ENCODE measurements at places on chromosomes 11 and 22. TPM values are rescaled to one million over a fixed set of nuclear protein-coding genes. Genes with fewer than 3 reads are reported as not detected.

NCAPD3 gene
- total RNA-seq = 75.9 TPM

- DNase-seq = no peak
Measured at GRCh38 chr22:29814003-29814402, 24.1 kb downstream of the ASCC2 start.

DNA sequence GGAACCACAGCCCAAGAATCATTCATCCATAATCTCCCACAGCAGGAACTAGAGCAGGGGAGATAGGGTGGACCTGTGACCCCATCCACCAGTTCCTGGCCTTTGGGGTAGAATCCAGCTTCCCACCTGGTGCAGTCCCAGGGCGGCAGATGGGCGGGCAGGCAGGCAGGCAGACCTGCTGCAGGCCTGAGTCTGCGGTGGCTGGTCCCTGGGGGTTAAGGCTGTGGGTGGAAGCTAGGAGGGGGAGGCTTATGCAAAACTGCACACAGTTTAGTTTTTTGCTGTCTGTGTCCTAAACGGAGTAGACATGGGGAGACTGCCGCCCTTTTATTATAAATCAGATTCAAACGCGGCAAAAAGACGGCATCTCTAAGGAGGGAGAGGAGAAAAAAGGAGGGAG is 4.5 kb upstream of the NEFH start:
- DNase-seq = no peak

ENTHD1 gene
- not detected for total RNA-seq

DNA sequence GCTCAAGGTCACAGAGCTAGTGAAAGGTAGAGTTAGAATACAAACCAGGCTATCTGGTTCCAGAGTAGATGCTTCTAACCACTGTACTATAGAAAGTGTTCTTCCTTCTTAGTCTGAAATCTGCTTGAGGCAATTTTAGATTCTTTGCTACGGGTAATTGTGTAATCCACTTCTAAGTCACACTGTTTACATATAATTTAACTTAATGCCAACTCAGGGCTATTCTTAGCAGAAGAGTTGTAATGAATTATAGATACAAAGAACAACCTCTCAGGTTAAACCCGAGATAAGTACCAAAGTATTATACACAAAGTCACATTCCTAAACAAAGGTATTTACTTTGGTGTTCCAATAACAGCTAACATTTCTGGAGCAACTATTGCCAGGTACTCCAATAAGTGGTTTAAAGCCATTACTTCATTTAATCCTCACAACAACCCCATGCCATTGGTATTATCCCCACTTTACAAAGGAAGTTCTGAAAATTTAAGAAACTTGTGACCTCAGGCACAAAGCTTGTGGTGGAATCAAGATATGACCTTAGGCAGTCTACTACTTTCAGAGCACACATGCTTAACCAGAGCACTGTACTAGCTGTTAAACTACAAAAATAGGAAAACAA is 31.1 kb upstream of the DDI1 start:
- DNase-seq = no peak

DNA sequence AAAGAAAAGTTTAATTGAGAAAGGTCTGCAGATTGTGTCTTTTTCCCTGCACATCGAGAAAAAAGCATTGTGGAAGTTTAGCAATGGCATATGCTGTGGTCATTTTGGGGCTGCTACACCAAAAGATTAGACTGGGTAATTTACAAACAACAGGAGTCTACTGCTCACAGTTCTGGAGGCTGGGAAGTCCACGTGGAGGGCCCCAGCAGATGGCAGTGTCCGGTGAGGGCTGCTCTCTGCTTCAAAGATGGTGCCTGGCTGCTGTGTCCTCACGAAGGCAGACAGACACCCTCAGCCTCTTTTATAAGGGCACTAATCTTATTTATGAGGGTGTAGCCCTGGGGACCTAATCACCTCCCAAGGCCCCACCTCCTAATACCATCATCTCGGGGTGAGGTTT is 21.1 kb downstream of the PHF21B start:
- no peak for DNase-seq

- DNase-seq = no peak
Measured at GRCh38 chr11:116931206-116931953, 94.0 kb upstream of the APOA1 start.

DNA sequence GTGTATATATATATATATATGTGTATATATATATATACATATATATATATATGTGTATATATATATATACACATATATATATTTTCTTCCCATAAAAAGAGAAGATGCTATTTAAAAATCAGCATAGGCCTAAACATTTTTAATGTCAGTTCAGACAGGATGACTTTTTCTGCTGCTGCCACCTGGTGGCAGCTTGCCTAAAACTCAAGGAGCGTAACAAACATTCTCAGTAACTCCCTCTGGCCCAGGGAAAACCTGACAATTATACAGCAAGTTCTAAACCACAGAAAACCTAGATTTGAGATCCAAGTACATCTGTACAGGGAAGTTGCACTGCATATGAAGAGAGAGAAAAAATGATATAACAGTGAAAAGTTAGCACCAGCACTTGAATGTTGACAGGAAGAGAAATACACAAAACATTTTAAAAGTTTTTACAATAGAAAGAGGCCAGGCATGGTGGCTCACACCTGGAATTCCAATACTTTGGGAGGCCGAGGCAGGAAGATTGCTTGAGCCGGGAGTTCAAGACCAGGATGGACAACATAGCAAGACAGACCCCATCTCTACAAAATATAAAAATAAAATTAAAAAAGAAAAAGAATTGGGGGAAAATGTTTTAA is 16.6 kb downstream of the OR8A1 start:
- DNase-seq = peak; percentile 47

- DNase-seq = no peak
Measured at GRCh38 chr11:100978939-100979338, 150.7 kb downstream of the PGR start.

GRCh38 chr11:69321877-69322361 is 28.0 kb downstream of the MYEOV start:
- no peak for DNase-seq

TUG1 gene
- total RNA-seq = 69.8 TPM

DNA sequence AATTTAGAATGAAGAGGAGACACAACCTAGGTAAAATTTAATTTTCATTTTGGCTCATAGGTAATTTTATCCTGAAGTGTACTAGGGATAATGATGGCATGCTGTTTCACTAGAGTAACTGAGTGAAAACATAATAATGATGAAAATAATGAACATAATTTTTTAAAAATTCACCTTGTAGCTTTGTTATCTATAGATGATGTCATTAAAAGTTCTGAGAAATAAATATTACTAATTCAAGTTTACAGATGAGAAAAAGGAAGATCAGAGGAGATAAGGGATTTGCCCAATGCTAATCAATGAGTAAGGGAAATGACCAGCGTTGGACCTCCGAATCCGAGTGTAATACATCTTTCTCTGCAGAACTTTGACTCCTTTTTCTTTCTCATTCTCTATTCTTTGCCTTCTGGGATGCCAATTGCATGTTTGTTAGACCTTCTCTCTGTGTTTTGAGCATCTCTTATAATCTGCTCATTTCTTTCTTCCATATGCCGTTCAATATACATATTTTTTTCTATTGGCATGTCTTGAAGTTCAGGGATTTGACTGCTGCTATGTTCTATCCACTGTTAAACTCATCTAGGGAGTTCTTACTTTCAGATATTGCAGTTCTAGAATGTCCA is 186.5 kb downstream of the SNX19 start:
- DNase-seq = no peak

DNA sequence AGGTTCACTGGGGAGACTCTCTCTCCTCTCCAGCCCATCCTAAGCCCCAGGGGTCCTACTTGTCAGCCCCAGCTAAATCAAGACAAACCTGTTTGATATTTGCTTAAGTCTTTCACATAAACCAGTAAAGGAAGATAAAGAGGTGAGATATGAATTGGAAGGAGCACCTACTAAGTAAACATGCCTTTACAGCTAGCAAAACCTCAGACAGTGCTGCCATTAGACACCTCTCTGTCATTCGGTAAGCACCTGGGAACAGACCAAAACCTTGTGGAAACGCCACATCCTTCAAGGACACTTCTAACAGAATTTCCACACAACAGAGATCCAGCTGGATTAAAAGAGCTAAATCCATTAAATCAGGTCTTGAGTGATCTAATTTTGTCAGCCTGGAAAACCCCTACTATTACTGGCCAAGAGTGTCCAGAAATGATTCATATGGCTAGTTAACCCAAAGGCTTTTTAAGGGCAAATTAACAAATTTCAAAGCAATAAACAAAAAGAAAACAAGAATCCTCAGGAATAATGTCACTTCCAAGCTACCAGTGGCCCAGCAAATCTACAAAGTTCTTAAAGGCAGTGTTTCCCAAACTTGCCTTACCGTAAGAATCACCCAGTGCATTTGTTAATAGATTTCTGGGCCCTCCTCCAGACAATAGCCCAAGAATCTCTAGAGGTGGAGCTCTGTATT is 2.4 kb downstream of the VPS37C start:
- no peak for DNase-seq

DNA sequence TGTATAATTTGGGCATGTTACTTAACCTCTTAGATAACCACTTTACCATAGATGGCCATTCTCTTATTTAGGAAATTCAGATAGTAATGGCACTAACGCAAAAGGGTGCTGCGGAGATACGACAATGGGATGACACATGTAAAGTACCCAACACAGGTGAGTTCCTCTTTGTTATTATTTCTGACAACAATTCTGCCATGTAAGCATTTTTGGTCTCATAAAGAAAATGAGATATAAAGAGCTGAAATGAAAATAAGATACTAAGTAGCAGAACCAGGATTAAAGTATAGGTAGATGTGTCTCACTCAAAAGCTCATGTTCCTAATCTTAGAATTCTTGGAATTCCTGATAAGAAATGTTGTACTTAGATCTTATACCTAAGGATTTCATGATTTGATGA is 260.2 kb upstream of the CCDC90B start:
- no peak for DNase-seq

GRCh38 chr11:17649261-17649660 is 70.1 kb upstream of the MYOD1 start:
- DNase-seq = no peak

TMEM86A gene
- total RNA-seq = 0.31 TPM

EMID1 gene
- 1.1 TPM for total RNA-seq

- DNase-seq = no peak
Measured at GRCh38 chr11:8720352-8720751, 37.8 kb downstream of the RPL27A start.

HTR3B gene
- total RNA-seq = not detected

DNA sequence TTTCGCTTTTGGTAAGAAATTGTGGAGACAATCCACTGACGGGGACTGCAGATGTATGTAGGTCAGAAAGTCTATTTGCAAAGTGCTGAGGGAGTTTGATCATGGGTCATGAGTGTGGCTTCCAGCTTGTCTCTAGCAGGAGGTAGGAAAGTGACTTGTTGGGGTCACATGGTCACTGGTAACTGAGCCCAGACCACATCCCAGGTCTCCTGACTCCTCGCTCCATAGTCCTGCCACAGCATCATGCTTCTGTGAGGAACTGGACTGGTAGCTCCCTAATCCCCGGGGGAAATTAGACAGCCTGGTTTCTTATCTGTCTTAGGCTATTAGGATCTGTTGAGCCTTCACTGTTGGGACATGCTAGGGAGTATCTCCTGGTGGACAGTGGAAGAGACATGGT is 142.1 kb downstream of the MYO18B start:
- no peak for DNase-seq
